CD4-positive, alpha-beta T cell treated with Interleukin-17A for 4 hours (primary cell): ENCODE measurements at places on chromosomes 5 and 9.

GRCh38 chr5:103259705-103260355, 1.3 kb downstream of the MACIR start:
- no peak for DNase-seq

DNA sequence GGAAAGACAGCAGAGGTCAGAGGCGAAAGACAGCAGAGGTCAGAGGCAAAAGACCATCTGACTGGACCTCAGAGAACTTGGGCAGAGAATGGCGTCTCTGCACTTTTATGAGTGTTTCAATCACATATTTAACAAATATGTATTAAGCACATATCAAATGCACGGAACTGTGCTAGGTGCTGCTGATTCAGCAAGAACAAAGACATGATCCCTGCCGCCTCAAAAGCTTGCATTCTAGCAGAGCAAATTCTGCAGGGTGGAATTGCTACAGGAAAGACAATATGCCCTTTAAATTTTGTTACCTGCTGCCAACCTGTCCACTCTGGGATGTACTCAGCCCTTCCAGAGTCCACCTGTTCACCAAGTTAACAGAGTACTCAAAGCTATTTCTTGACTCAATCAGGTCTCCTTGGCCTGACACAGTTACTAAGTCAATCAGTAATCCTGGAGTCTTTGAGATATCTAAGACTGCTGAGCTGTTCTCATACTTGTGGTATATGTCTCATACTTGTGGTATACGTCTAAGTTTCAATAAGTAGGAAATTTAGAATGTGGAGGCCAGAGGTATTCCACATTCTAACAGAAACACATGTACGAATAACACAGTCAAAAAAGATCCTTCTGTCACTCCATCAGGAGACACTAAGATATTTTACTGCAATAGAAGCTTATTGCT, 131.8 kb downstream of the GNAQ start:
- DNase-seq = no peak

GRCh38 chr5:133749331-133749985, 137.1 kb upstream of the FSTL4 start:
- DNase-seq = no peak

DNA sequence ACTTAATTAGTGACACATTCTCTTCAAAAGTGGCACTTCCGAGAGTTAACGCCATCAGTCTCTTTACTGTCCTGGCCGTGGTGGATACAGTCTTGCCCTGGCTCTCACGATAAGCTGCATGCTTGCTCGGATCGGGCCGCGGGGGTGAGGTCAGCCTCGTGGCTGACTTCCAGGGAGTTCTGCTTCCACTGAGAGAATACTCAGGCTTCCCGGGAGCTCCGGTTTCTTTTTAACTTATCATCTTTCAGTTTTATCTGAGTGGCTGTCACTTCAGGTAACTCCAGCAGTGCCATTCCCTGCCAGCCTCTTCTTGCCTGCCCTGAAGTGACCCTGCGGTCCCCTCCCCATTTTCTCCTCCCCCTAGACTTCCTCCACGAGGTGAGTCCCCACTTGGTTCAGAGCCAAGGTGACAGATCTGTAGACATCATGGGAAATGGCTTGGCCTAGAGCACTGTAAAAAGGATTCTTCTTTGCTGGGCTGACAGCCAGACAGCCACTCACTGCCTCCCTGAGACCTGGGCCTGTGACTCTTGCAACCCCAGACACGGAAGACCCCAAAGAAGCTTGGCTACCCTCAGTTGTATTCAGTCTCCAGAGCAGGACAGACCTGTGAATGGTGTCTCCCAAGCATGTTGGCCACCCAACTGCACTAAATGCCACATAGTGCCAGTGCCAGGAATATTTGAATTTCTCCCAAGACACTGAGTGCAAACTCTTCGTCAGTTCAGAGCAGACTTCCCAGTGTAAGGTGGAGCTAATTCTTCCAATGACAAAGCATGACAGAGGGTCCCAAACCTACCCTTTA, 95.1 kb downstream of the DAPK1 start:
- DNase-seq = no peak

GRCh38 chr9:123686131-123686828, 243.6 kb downstream of the DENND1A start:
- DNase-seq = no peak

GRCh38 chr5:20570486-20570885, 582.5 kb upstream of the CDH18 start:
- no peak for DNase-seq

DNA sequence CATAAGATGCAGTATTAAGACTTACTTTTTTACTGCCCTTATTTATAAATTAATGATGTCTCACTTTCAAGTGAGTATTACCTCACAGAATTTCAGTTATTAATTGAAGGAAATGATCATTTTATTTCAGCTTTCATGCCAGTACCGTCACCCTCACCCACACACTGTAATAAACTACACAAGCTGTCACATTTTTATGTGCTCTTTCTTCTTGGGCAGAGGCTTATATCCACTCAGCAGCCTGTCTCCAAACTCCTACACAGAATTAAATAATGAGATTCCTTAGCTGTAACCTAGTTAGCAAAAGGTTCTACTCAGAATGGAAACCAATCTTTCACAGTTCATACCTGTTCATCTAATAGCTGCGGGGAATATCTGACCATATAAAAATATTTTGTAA, 1915.8 kb upstream of the CDH6 start:
- no peak for DNase-seq

DNA sequence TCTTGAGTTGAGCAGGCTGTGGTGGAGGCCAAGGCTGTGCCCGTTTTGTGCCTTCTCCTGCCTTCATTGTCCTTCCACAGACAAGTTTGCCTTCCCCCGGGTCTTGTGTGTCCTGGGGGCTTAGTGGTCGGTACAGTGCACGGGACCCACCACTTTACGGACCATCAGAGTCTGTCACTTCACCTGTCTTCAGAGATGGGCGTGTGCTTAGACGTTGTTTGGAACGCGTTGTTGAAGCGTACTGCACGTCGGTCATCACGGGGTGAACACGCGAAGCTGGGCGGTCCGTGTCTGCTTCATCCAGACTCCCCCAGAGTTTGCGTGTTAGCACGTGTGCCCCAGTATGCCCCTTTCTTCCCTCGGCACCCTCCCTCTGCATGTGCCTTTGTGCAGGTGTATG, 24.8 kb downstream of the CEP72 start:
- no peak for DNase-seq

- peak; percentile 10 for DNase-seq
Measured at GRCh38 chr9:27888661-27889295, 315.5 kb upstream of the C9orf72 start.

- no peak for DNase-seq
Measured at GRCh38 chr9:37968228-37968701, 64.3 kb upstream of the SLC25A51 start.

- DNase-seq = no peak
Measured at GRCh38 chr5:39721394-39721793, 296.6 kb upstream of the DAB2 start.

- no peak for DNase-seq
Measured at GRCh38 chr5:145521066-145521465, 314.1 kb downstream of the PRELID2 start.

DNA sequence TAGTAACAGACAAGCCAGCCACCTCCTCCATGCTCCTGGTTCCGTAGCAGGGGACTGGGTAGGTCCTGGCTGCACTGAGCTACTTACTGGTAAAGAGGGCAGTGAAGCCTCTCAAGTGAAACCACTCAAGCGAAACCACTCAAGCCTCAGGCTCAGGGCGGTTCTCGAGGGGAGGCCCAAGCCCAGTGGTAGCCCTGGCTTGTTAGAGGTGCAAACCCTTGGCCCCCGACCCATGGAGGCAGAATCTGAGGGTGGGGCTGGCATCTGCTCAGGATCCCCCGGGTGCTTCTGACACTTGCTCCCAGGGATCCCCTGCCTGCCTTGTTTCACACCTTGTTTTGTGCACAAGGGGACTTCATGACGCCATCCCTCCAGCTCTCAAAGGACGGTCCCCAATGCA, 76.5 kb upstream of the OLFM1 start:
- no peak for DNase-seq

DNA sequence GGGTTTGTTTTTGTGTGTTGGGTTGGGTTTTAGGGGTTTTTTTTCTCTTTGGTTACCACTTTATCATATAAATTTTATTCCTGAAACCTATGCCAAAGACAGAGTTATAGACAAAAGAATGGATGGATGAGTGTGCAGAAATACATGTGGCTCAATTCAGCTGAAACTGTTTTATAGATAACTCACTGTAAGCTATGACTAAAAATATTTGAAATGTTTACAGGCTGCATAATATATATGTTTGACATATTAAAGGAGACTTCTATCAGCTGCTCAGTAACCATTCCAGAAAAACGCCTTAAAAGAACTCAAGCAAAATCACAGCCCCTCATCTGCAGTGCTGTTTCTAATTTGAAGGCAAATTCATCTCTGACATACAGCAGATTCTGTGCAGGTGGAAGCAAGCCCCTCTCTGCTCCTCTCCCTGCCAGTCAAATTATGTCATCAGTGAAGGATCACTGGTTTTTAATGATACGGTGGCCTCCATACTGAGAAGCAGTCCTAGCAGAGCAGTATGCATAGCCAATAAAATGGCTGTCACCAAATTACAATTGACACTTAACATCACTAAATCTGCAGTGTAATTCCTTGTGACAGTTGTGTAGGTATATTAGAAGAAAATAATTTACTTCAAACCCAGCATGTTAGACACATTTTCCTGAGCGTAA, 301.6 kb downstream of the NR2F1-AS1 start:
- no peak for DNase-seq

- no peak for DNase-seq
Measured at GRCh38 chr5:34905564-34905963, 9.7 kb downstream of the RAD1 start.

DNA sequence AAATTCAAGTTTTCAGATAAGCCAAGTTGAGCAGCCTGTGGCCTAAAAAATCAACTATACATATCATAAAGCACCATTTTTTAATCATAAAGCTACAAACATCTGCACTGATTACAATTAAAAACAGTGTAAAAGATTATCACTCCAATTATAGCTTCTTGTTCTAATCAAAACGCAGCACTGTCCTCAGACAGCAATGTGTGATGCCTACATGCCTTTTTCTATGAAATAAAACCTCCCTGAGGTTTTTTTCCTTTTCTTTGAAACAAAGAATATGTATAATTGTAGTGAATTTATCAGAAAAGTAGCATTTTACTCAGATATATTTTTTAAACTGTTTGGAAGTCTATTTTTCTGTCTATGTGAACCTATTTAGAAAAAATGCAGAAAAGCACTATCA, 366.1 kb upstream of the CCNH start:
- DNase-seq = no peak

GRCh38 chr5:30890377-30890776, 303.1 kb upstream of the CDH6 start:
- DNase-seq = no peak

DNA sequence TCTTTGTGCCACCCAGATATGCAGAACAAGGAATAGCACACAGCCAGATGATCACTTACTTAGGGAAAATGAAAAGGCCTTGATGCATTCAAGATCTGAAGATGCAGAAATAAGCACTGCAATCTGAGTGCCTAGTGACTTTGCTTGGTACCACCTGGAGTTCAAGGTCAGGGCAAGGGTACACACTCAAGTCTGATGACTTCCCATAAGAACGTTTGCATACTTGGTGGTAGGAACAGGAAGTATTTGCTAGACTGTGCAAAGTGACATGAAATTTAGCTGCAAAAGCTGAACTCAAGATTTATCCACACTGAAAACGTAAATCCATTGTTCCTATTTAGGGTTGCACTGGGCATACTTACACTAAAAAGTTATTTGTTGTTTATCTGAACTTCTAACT, 177.1 kb downstream of the PIK3R1 start:
- DNase-seq = no peak

- no peak for DNase-seq
Measured at GRCh38 chr5:107217721-107218130, 453.0 kb downstream of the EFNA5 start.

DNA sequence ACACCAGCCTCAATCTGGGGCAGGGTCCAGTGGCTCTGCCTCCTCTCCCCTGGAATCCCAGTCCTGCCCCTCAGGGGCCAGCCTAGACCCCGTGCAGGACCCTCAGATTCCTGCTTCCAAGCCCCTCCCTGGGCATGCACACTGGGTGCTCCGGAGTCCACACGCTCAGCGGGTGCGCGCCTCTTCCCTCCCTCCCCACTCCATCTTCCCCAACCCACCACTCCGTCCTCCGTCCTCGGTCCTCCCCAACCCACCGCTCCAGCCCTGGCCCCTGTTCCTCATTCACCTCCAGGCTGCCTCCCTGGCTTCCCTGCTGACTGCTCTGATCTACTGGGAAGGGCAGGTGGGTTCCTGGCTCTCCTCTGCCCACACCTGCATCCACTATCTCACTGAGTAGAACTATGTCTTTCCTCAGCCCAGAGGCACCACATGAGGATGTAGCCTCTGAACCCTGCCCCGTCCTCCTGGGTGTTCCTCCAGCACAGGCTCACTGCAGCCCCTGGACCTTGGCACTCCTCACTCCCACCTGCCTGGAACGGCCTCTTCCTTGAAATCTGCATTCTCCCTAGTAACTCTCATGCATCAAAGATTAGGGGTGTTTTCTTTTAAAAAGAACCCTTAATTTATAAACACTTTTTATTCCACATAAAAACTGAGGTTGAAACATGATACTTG, 92.8 kb downstream of the CAMSAP1 start:
- DNase-seq = no peak

DNA sequence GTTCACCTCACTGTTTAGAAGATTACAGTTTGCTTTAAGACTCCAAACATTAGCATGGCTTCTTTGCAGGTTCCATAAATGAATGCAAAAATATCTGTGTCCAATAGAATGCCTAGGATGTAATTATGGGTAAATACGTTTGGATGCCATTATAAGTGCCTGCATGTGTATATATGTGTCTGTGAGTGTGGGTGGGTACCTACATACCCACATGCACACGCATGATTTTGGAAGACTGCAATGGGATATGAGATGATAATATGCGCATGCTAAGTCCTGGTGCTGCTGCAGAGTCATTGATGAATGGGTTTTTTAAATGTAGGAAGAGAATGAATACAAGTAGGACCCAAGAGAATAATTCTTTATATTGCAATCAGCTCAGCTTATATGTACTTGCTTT, 406.4 kb downstream of the ZSWIM6 start:
- DNase-seq = no peak

GRCh38 chr5:94103514-94104245, 362.3 kb upstream of the POU5F2 start:
- no peak for DNase-seq

DNA sequence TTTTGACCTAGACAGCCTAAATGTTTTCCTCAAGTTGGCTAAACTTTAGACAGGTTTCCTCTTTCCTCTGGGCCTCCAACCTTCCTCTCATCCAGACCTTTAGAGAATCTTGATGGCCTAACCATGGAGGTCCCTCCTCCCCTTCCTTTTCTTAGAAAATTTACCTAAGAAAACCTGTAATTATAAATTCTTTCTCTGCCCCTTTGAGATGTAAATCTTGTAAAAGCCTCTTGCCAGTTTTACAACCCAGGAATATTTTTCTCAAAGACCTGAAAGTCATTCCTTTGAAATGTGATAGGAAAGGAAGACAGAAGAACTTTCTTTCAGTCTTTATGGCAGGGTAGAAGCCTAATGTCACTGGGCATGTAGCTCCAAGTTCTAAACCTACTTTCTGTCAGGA, 1752.6 kb upstream of the C9orf72 start:
- no peak for DNase-seq

- no peak for DNase-seq
Measured at GRCh38 chr5:164127527-164127926, 622.1 kb downstream of the MAT2B start.

GRCh38 chr5:57696825-57697570, 214.4 kb upstream of the ACTBL2 start:
- no peak for DNase-seq

GRCh38 chr5:142823126-142823525, 52.9 kb downstream of the ARHGAP26 start:
- no peak for DNase-seq

GRCh38 chr9:15469406-15469805, 41.4 kb downstream of the PSIP1 start:
- no peak for DNase-seq

- no peak for DNase-seq
Measured at GRCh38 chr5:171646102-171647042, 139.2 kb upstream of the SMIM23 start.
